ENCODE measurements at places on chromosomes 6 and 20. TPM values are rescaled to one million over a fixed set of nuclear protein-coding genes. Genes with fewer than 3 reads are reported as not detected.

FAXC gene
- total RNA-seq = 8.7 TPM

SLC17A2 gene
- not detected for total RNA-seq

OSBPL2 gene
- total RNA-seq = 25.6 TPM

VAPB gene
- total RNA-seq = 60.7 TPM

REPS1 gene
- total RNA-seq = 76.0 TPM

TCF21 gene
- 7.0 TPM for total RNA-seq

CCN5 gene
- total RNA-seq = 19.4 TPM
